ENCODE measurements at places on chromosomes 7 and 10. TPM values are rescaled to one million over a fixed set of nuclear protein-coding genes. Genes with fewer than 3 reads are reported as not detected.

DNA sequence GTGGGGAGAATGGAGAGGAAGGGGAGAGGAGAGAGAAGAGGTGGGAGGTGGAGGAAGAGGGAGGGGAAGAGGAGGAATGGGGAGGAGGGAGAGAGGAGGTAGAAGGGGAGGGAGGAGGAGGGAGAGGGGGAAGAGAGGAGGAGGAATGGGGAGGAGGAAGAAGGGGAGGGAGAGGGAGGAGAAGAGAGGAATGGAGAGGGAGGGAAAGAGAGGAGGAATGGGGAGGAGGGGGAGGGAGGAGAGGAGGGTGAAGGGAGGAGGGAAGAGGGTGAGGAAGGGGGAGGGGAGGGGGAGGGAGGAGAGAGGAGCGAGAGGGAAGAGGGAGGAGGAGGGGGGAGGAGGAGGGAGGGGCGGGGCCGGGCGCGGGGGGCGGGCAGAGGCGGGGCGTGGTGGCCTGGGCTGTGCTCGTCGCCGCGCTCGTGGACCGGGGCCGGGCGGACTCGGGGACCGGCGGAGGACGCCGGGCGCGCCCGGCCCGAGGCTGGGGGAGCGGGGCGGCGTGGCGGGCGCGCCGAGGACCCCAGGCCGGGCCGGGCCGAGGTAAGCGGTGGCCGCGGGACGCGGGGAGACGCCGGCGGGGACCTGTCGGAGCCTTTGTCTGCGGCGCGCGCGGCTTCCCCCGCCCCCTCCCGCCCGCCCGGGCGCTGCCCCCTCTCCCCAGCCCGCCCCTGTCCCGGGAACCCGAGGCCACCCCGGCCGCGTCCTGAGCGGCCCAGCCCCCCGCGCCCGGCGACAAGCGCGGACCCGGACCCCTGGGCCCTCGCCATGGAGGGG is at the start of gene SLC29A4:
TSS of gene SLC29A4 (plus strand) at position 401 of the 774 bp plus-strand sequence. CDS start 4,874 bp downstream, outside the sequence.
- peak within 1 kb of the TSS; percentile 71 for H3K4me3 ChIP-seq
- H3K27me3 ChIP-seq, result peaks cover 2% of the 10 kb centered on the region
- no peaks in the 10 kb centered on the region for H3K36me3 ChIP-seq

Gene HOXA1
- total RNA-seq, result not detected

DNA sequence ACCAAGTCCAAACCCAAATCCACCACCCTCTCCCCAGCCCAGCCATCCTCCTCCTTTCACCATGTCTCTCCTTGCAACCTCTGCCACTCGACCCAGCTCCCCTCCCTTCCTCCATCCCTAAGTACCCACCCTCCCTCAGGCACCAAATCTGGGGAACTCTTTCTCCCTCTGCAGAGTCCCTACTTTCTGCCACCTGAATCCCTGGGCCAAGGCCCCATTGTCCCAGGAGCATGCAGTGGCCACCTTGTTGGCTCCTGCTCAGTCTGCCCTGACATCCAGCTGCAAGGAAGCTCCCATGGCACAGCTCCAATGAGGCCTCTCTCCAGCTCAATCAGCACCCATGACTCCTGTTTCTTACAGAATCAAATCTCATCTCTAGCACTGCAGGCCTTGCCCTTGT is 5.5 kb upstream of the UNC5B start:
- peaks cover 14% of the 10 kb centered on the region for H3K27me3 ChIP-seq
- no peak overlapping the region for H3K27ac ChIP-seq
- DNase-seq, result no peak
- no peaks in the 10 kb centered on the region for H3K36me3 ChIP-seq
- H3K4me3 ChIP-seq, result no peak overlapping the region

DNA sequence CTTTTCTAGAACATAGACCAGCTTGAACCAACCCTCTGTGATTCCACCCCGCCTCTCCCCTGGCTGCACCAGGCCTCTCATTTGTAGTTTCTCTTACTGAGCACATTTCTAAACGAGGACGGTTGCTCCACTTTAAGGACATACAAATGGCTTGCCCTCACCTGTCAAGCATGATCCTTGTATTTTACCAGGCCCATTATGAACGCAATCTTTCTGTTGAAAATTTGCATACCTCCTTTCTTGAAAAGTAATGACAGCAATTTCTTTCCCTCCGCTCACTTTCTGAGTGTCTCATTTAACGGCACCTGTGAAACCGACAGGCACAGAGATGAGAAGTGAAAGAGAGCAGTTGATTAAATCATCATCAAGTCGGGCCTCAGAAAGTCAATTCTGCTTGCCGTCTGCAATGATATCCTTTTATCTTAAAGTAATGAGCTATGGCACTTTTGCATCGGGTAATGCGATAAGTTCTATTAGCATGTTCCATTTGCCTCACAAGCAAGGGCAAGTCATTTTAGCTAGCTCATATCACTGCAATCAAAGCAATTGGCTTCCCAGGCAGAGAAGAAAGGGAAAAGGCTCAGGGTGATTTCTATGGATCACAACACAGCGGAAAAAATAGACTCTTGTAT is 705.6 kb upstream of the GALNT17 start:
- no peak overlapping the region for H3K4me3 ChIP-seq
- H3K27me3 ChIP-seq, result no peaks in the 10 kb centered on the region
- H3K27ac ChIP-seq, result no peak overlapping the region
- no peaks in the 10 kb centered on the region for H3K36me3 ChIP-seq
- H3K4me1 ChIP-seq, result 0 out of 2 replicates have a peak, but pooled peaks cover 2% of the 10 kb centered on the region

- DNase-seq, result no peak
- no peaks in the 10 kb centered on the region for H3K27me3 ChIP-seq
- no peaks in the 10 kb centered on the region for H3K4me1 ChIP-seq
- H3K36me3 ChIP-seq, result no peaks in the 10 kb centered on the region
- H3K4me3 ChIP-seq, result no peak overlapping the region
Measured at GRCh38 chr7:158265743-158266080, 321.9 kb downstream of the PTPRN2 start.

DNA sequence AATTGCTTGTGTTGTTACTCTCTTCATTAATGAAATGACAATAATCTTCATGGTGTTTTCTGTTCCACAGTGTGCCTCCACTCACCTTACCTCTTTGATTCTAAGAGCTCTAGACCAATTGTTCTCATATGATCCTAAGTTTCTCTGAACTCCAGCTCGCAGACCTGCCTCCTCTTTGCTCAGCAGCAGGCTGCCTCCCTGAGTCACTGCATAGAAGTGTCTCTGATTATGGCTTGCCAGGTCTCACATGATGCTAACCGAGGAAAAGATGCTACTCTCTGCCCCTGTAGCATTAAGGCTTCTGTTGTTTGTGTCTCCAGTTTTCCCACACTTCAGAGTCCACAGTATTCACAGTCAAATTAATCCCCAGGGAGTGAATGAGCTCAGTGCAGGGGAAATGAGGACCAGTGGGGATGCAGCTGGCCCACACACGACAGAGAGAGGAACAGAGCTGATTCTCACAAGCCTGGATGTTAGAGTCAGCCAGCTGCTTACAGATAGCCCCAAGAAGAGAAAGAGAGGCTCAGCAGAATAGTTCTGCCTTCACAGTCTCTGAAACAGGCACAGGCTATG is 145.9 kb upstream of the EGR2 start:
- no peak overlapping the region for H3K4me3 ChIP-seq
- H3K4me1 ChIP-seq, result no peaks in the 10 kb centered on the region
- no peak for DNase-seq
- H3K27ac ChIP-seq, result no peak overlapping the region

DNA sequence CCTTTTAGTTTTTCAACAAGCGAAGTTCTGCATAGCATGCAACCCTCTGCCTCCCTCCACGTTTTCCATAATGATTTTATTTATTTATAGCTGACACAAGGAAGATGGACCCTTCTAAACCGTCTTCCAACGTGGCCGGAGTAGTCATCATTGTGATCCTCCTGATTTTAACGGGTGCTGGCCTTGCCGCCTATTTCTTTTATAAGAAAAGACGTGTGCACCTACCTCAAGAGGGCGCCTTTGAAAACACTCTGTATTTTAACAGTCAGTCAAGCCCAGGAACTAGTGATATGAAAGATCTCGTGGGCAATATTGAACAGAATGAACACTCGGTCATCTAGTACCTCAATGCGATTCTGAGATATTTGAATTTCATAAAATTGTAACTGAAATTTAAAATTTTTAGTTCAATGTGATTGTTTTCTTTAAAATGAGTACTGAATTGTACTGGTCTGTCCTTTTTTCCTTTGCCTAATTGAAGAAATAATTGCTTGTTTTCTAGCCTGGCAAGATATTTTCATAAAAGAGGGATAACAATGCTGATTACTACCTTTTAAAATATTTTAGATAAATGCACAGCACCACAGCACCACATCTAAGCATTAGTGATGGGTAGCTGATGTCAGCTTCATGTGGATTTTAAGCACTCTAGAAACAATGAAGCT is 41.5 kb upstream of the SLC39A12 start:
- no peak overlapping the region for H3K4me3 ChIP-seq
- H3K36me3 ChIP-seq, result peaks cover 6% of the 10 kb centered on the region
- no peak overlapping the region for H3K27ac ChIP-seq
- H3K4me1 ChIP-seq, result no peaks in the 10 kb centered on the region

DNA sequence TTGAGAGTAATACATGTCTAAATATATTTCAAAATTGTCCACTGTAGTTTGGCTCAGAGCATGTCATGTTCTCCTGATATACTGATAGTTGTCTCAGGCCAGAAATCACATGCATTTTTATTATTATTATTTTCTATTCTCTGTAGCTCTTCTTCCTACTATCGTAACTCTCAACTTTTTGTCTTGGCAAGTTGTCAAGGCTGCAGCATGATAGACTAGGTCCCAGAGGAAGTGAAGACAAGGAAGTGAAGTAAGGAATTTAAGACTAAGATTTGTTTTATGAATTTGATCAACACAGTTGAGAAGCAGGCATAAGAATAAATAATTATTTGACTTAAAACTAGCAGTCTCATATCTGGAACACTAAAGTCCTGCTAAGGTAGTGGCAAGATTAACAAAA is 369.5 kb downstream of the ABCA13 start:
- H3K36me3 ChIP-seq, result peaks cover 9% of the 10 kb centered on the region
- no peak overlapping the region for H3K4me3 ChIP-seq
- no peak for DNase-seq
- H3K27me3 ChIP-seq, result no peaks in the 10 kb centered on the region
- H3K27ac ChIP-seq, result no peak overlapping the region
- H3K4me1 ChIP-seq, result no peaks in the 10 kb centered on the region

- no peak overlapping the region for H3K27ac ChIP-seq
- H3K27me3 ChIP-seq, result no peaks in the 10 kb centered on the region
- no peaks in the 10 kb centered on the region for H3K4me1 ChIP-seq
- peaks cover 5% of the 10 kb centered on the region for H3K36me3 ChIP-seq
- H3K4me3 ChIP-seq, result no peak overlapping the region
- DNase-seq, result no peak
Measured at GRCh38 chr7:8228766-8229674, 32.9 kb downstream of the ICA1 start.

GRCh38 chr7:94562525-94562924 is 52.9 kb downstream of the CASD1 start:
- no peaks in the 10 kb centered on the region for H3K4me1 ChIP-seq
- no peak overlapping the region for H3K4me3 ChIP-seq
- no peaks in the 10 kb centered on the region for H3K27me3 ChIP-seq
- DNase-seq, result no peak
- H3K27ac ChIP-seq, result no peak overlapping the region

- H3K4me3 ChIP-seq, result no peak overlapping the region
- peaks cover 46% of the 10 kb centered on the region for H3K36me3 ChIP-seq
- H3K27ac ChIP-seq, result no peak overlapping the region
- no peak for DNase-seq
- H3K4me1 ChIP-seq, result peaks cover 4% of the 10 kb centered on the region
Measured at GRCh38 chr7:154996101-154996500, 6.8 kb downstream of the PAXIP1 start.

GRCh38 chr7:71842381-71842780 is 569.8 kb downstream of the CALN1 start:
- no peaks in the 10 kb centered on the region for H3K36me3 ChIP-seq
- H3K4me3 ChIP-seq, result no peak overlapping the region
- no peak for DNase-seq
- H3K27me3 ChIP-seq, result no peaks in the 10 kb centered on the region
- H3K27ac ChIP-seq, result no peak overlapping the region

Gene NACAD
- 6.4 TPM for total RNA-seq

GRCh38 chr7:16646472-16647072 is 591 bp downstream of the BZW2 start:
- no peaks in the 10 kb centered on the region for H3K36me3 ChIP-seq
- H3K4me1 ChIP-seq, result peaks cover 6% of the 10 kb centered on the region
- no peaks in the 10 kb centered on the region for H3K27me3 ChIP-seq
- H3K4me3 ChIP-seq, result peak overlapping the region; percentile 100
- no peak for DNase-seq

DNA sequence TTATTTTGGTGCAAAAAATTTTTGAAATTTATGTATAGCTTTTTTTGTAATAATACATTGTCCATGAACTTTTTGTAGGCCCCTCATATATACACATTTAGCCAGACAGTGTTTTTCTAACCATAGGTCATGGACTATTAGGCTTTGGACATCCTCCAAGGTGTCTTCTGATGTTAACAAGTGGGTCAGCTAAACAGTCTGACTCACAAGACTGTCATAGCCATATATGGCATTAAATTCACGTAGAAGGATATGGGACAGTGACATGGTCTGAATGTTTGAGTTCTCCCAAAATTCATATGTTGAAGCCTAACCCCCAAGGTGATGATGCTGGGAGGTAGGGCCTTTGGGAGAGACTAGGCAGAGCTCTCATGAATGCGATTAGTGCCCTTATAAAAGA is 14.0 kb upstream of the NUB1 start:
- no peaks in the 10 kb centered on the region for H3K27me3 ChIP-seq
- H3K36me3 ChIP-seq, result no peaks in the 10 kb centered on the region
- H3K4me3 ChIP-seq, result no peak overlapping the region
- no peak for DNase-seq
- H3K4me1 ChIP-seq, result peaks cover 8% of the 10 kb centered on the region

- no peaks in the 10 kb centered on the region for H3K4me1 ChIP-seq
- H3K36me3 ChIP-seq, result no peaks in the 10 kb centered on the region
- no peak for DNase-seq
- H3K4me3 ChIP-seq, result no peak overlapping the region
- H3K27me3 ChIP-seq, result no peaks in the 10 kb centered on the region
Measured at GRCh38 chr7:28596245-28596935, 184.1 kb downstream of the CREB5 start.

All from H9 (cell line).